ENCODE measurements at places on chromosomes 12 and 14.

GRCh38 chr12:113347892-113348291, 10.5 kb upstream of the PLBD2 start:
- no peak for DNase-seq

DNA sequence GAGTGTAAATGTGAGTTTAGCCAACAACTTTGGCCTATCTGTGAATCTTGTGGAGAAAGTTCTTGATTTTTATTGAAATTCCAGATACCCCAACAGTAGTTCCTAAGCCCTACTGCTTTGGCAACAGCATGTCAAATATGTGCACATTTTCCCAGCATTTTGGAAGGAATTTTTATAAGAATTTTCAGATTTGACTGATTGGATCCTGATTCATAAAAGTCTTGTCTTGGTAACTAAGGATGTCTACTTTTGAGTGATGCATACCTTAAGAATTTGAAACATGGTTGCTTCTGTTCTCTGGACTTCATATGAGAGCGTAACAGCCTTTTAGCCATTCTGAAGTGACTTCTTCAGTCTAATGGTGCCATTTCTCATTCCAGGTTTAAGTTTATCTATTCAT, 106.7 kb downstream of the ANO4 start:
- DNase-seq: no peak

GRCh38 chr14:20733684-20734429, 11.8 kb upstream of the EDDM3A start:
- no peak for DNase-seq

DNA sequence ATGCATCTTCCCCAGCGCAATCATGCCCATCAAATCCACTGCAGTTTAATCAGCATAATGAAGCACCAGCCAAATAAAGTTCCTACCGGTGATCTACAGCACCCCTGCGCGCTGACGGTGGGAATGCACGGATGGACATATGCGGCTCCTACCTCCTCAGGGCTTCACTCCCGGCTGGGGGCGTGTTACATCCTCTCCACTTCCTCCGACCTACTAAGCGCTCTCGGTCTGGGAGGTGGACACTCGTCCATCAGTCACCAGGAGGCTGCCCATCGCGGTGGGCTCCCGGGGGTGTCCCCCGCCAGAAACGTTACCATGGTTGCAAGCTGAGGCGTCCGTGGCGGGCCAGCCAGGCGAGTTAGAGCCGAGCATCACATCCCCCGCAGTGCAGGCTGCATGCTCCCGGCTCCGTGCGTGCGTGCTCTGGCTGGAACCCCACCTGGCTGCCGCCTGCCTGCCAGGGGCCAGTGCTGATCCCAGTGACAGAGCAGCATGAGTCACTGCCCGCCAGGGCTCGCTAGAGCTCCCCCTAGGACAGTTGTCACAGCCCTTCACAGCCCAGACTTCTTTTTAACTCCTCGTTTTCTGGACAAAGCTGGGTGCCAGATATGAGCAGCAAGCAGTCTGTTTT, 73.0 kb downstream of the CIT start:
- no peak for DNase-seq

DNA sequence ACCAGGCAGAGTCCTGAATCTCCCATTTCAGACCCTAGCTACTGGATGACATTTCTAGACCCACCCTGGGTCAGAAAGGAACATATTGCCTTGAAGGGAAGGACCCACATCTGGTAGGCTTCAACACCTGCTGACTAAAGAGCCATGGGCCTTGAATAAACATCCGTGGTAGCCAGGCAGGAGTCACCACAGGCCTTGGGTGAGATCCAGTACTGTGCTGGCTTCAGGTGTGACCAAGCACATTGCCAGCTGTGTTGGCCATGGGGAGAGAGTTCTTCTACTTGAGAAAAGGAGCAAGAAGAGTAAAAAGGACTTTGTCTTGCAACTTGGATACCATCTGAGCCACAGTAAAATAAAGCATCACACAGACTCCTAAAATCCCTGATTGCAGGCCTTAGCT, 332.6 kb downstream of the SLC16A7 start:
- no peak for DNase-seq

GRCh38 chr14:104034976-104035699, 50.4 kb upstream of the ASPG start:
- DNase-seq: no peak

DNA sequence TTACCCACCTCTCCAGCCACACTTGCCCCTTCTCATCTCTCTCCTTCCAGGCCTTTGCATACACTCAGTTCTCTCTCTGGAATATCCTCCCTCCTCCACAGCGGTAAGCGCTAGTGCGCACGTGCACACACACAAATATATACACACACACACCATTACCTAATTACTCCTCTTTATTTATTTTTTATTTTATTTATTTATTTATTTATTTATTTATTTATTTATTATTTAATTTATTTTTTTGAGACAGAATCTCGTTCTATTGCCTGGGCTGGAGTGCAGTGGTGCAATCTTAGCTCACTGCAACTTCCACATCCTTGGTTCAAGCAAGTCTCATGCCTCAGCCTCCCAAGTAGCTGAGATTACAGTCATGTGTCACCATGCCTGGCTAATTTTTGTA, 11.7 kb downstream of the ASIC1 start:
- no peak for DNase-seq
